ENCODE measurements at places on chromosomes 1 and 21. TPM values are rescaled to one million over a fixed set of nuclear protein-coding genes. Genes with fewer than 3 reads are reported as not detected.
A peak's percentile ranks its signal among the peaks of the same experiment; 100 is the strongest.

- H3K4me1 ChIP-seq = no peaks in the 10 kb centered on the region
- peak overlapping the region; percentile 8 for H3K27ac ChIP-seq
- no peaks in the 10 kb centered on the region for H3K36me3 ChIP-seq
- DNase-seq = no peak
- H3K27me3 ChIP-seq = no peaks in the 10 kb centered on the region
Measured at GRCh38 chr1:15178571-15179484, 25.3 kb downstream of the TMEM51 start.

The S100A1 gene
- 0.69 TPM for total RNA-seq

GRCh38 chr1:17725084-17725719, 29.9 kb upstream of the ACTL8 start:
- no peaks in the 10 kb centered on the region for H3K36me3 ChIP-seq
- H3K4me3 ChIP-seq = no peak overlapping the region
- no peaks in the 10 kb centered on the region for H3K4me1 ChIP-seq
- no peak overlapping the region for H3K27ac ChIP-seq
- H3K27me3 ChIP-seq = no peaks in the 10 kb centered on the region

GRCh38 chr1:208065862-208066261, 154.9 kb upstream of the CD34 start:
- no peaks in the 10 kb centered on the region for H3K4me1 ChIP-seq
- no peak overlapping the region for H3K27ac ChIP-seq
- DNase-seq = no peak
- no peak overlapping the region for H3K4me3 ChIP-seq
- H3K27me3 ChIP-seq = no peaks in the 10 kb centered on the region

DNA sequence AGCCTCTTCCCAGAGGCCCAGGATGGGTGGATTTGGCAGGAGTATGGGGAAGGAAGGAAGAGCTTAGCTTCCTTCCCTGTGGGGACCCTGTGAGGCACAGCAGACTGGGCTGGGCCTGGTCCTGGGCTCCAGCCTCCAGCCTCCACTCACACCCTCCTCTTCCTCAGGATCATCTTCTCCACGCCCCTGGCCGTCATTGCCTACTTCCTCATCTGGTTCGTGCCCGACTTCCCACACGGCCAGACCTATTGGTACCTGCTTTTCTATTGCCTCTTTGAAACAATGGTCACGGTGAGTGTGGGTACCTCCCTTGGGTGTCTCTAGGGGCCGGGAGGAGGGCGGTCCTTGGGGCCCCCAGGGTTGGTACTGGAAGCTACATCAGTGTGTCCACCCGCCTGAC, 10.1 kb downstream of the MFSD2A start:
- no peak for DNase-seq
- H3K4me3 ChIP-seq = no peak overlapping the region
- H3K27me3 ChIP-seq = no peaks in the 10 kb centered on the region
- no peaks in the 10 kb centered on the region for H3K36me3 ChIP-seq
- no peak overlapping the region for H3K27ac ChIP-seq

The TGFBR3 gene
- total RNA-seq = 81.5 TPM

GRCh38 chr1:71986160-71986559, 296.2 kb downstream of the NEGR1 start:
- no peak overlapping the region for H3K27ac ChIP-seq
- H3K27me3 ChIP-seq = no peaks in the 10 kb centered on the region
- no peaks in the 10 kb centered on the region for H3K36me3 ChIP-seq
- H3K4me1 ChIP-seq = no peaks in the 10 kb centered on the region

- no peak overlapping the region for H3K27ac ChIP-seq
- H3K27me3 ChIP-seq = no peaks in the 10 kb centered on the region
- H3K4me1 ChIP-seq = no peaks in the 10 kb centered on the region
Measured at GRCh38 chr1:87318056-87318650, 10.5 kb upstream of the LMO4 start.

The RSPO1 gene
- total RNA-seq = 1.2 TPM

DNA sequence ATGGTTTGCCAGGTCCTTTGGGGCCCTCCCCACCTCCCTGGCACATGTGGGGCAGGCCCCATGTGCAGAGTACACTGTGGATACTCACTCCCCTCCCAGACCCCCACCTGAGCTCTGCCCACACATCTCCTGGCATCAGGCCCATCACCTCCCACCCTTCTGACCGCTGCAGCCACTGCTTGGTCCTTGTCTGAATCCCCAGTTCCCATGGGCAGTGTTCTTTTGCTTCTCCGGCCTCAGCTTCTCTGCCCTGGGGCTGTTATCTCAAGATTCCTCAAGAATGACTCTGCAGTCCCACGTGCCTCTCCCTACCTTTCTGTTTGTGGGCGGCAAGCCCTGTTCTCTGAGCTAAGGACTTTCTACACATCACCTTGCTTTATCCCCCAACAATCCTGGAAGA, 187.7 kb upstream of the EDN2 start:
- no peak overlapping the region for H3K27ac ChIP-seq
- no peak overlapping the region for H3K4me3 ChIP-seq
- H3K4me1 ChIP-seq = no peaks in the 10 kb centered on the region
- no peaks in the 10 kb centered on the region for H3K27me3 ChIP-seq

DNA sequence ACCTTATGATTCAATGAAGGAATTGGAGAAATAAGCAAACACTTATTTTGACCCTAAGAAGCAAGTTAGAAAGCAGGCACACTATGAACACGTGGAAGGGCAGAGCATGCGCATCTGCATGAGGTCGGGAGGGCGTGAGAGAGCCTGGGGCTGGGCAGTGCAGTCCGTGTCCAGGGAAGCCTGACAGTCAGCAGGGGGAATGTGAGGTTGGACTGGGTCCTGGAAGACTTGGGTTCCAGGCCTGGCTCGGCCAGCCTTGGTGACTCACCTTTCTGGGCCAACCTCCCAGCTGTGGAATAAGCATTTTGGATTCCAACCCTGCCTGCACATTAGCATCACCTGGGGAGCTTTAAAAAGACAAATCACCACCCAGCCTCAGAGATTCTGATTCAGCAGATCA, 26.6 kb upstream of the LMX1A start:
- DNase-seq = peak; percentile 91
- no peaks in the 10 kb centered on the region for H3K4me1 ChIP-seq
- H3K4me3 ChIP-seq = no peak overlapping the region
- no peaks in the 10 kb centered on the region for H3K27me3 ChIP-seq
- no peak overlapping the region for H3K27ac ChIP-seq
- H3K36me3 ChIP-seq = no peaks in the 10 kb centered on the region

The SAMSN1 gene
- 16.1 TPM for total RNA-seq

- no peaks in the 10 kb centered on the region for H3K27me3 ChIP-seq
- DNase-seq = no peak
Measured at GRCh38 chr1:175070818-175071217, 3.2 kb downstream of the TNN start.

- H3K36me3 ChIP-seq = no peaks in the 10 kb centered on the region
- H3K27me3 ChIP-seq = no peaks in the 10 kb centered on the region
- no peak for DNase-seq
- H3K27ac ChIP-seq = no peak overlapping the region
- no peak overlapping the region for H3K4me3 ChIP-seq
Measured at GRCh38 chr1:19206947-19207346, 3.1 kb downstream of the UBR4 start.

DNA sequence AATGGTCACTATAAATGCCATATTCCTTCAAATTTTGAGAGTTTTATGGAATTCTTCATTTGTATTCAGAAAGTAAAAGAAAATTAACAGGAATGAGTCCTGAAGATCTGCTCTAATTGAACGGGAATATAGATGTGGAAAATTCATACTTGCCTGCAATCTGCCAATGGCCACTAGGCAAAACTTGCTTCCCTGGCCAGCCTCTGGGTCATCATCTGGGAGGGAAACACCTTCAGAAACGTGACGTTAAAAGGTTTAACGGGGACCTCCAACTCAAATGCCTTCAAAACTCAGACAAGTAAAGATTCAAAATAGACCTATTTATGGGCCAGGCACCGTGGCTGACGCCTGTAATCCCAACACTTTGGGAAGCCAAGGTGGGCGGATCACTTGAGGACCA, 21.7 kb upstream of the CTSK start:
- H3K27me3 ChIP-seq = no peaks in the 10 kb centered on the region
- no peak overlapping the region for H3K4me3 ChIP-seq
- no peak overlapping the region for H3K27ac ChIP-seq
- no peaks in the 10 kb centered on the region for H3K4me1 ChIP-seq
- no peak for DNase-seq

DNA sequence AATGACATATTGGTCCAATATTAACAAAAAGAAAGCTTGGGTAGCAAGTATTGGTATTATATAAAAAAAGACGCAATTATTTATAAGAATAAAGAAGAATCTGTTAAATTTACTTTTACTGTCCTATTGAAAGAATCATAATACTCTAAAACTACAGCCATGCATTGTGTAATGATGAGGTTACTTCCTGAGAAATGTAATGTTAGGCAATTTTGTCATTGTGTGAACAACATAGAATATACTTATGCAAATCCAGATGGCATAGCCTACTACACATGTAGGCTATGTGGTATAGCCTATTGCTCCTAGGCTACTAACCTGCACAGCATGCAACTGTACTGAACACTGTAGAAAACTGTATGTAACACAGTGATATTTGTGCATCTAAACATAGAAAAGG, 121.2 kb upstream of the PTGFR start:
- H3K4me1 ChIP-seq = no peaks in the 10 kb centered on the region
- no peaks in the 10 kb centered on the region for H3K27me3 ChIP-seq
- H3K4me3 ChIP-seq = no peak overlapping the region
- no peaks in the 10 kb centered on the region for H3K36me3 ChIP-seq
- no peak overlapping the region for H3K27ac ChIP-seq

The HTR6 gene
- not detected for total RNA-seq

DNA sequence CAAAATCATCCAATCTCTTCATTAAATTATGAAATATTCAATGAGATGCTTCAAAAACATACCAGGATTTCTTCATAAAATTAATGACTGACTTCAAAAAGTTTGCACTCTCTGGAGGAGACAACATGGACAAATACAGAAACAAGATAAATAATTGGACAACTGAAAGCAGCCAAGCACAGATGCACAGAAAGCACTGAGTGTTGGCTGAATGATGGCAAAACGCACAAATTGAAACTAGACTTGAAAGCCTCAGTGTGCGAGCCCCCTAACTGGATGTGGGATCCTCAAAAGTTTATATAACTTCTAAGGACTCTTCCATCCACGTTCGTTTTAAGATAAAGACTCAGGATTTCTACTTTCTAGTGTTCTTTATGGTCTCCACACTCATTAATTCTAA, 27.9 kb downstream of the RGS18 start:
- H3K36me3 ChIP-seq = no peaks in the 10 kb centered on the region
- H3K27ac ChIP-seq = no peak overlapping the region
- no peak for DNase-seq
- H3K4me1 ChIP-seq = no peaks in the 10 kb centered on the region
- no peak overlapping the region for H3K4me3 ChIP-seq

DNA sequence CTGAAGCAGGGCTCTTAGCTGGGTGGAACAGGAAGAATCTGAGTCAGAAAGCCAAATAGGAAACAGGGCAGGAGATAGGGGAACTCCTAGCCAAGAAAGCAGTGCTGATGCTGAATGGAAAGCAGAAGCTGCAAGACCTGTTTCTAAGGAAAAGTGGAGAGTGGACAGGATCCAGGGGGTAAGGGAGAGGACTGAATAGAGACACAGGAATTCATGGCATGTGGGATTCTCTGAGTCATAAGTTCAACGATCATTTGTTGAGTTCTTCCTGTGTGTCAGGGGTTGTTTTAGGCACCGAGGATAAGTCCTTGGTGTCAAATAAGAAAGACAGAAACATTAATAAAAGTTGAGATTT, 153.8 kb upstream of the FGGY start:
- no peaks in the 10 kb centered on the region for H3K27me3 ChIP-seq
- H3K27ac ChIP-seq = no peak overlapping the region
- H3K4me3 ChIP-seq = no peak overlapping the region
- no peak for DNase-seq
- no peaks in the 10 kb centered on the region for H3K4me1 ChIP-seq

DNA sequence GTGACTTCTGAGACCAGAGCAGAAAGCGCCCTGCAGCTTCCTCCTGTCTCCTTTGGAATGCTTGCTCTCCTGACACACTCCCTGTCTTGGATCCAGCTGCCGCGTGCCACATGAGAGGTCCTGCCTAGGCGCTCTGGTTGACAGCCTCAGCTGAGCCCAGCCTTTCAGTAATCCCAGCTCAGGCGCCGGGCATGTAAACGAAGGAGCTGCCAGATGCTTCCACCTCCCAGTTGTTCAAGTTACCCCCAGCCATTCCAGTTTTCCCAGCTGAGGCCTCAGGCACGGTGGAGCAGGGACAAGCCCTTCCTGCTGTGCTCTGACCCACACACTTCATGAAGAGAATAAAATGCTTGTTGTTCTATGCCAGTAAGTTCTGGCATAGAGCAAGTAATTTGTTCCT, 14.3 kb upstream of the CD34 start:
- H3K4me1 ChIP-seq = no peaks in the 10 kb centered on the region
- H3K27me3 ChIP-seq = no peaks in the 10 kb centered on the region
- no peak overlapping the region for H3K27ac ChIP-seq
- no peaks in the 10 kb centered on the region for H3K36me3 ChIP-seq

GRCh38 chr1:207648334-207649209, 3.6 kb downstream of the CR1L start:
- no peak overlapping the region for H3K4me3 ChIP-seq
- no peak for DNase-seq
- peaks cover 2% of the 10 kb centered on the region for H3K4me1 ChIP-seq
- no peaks in the 10 kb centered on the region for H3K36me3 ChIP-seq

DNA sequence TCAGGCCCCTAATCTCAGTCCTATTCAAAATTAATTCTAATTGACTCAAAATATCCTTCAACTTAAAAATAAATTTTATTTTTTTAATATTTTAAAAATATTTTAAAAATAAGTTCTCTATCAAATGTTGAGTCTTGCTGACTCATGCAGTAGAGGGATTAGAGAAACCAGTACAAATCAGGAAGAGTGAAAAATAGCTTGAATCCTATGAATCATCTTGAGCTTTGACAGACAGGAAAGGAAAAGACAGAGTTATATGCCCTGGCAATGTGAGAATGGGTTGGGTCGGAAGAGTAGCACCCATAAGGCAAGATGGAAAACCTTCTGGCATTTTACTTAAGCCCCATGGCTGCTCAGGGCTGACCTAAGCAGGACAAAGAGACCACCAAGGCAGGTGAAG, 346.6 kb upstream of the RUNX1 start:
- H3K27ac ChIP-seq = no peak overlapping the region
- H3K4me1 ChIP-seq = no peaks in the 10 kb centered on the region
- no peak for DNase-seq
- H3K27me3 ChIP-seq = peaks cover 1% of the 10 kb centered on the region

All from aorta (tissue), 5 donors.